Foreskin keratinocyte (primary cell): ENCODE measurements at places on chromosomes 6 and 20. TPM values are rescaled to one million over a fixed set of nuclear protein-coding genes. Genes with fewer than 3 reads are reported as not detected.

The BTN1A1 gene
- not detected in 2 replicates for total RNA-seq

The MYCT1 gene
- total RNA-seq = not detected in 2 replicates

The CRISP2 gene
- total RNA-seq = not detected in 2 replicates

The SLC17A3 gene
- not detected in 2 replicates for total RNA-seq

The RUNX2 gene
- 3.6 and 4.2 TPM in 2 replicates for total RNA-seq

The LINC00237 gene
- not detected in 2 replicates for total RNA-seq

The SLC13A3 gene
- total RNA-seq = 3.1 and 5.1 TPM in 2 replicates

The PEX3 gene
- 30.1 and 35.8 TPM in 2 replicates for total RNA-seq

The TRIM10 gene
- total RNA-seq = not detected in 2 replicates

The IL17A gene
- not detected in 2 replicates for total RNA-seq

The TFAP2C gene
- 16.3 and 16.4 TPM in 2 replicates for total RNA-seq

DNA sequence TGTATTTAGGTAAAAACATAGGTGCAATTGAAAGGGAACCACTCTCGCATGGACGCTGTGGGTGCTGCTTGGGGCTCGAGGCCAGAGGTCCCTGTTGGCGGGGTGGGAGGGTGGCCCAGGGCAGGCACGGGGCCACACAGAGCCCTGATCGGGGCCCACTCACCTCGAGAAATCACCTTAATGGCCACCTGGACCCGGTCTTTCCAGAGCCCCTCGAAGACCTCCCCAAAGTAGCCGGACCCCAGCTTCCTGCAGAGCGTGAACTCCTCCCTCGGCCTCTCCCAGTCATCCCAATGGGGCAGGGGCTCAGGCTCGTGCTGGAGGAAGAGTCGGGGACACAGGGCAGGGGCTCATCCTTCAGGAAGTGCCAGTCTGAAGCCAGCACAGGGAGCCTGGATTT is 3.8 kb downstream of the PTK6 start:
- no peak for DNase-seq

DNA sequence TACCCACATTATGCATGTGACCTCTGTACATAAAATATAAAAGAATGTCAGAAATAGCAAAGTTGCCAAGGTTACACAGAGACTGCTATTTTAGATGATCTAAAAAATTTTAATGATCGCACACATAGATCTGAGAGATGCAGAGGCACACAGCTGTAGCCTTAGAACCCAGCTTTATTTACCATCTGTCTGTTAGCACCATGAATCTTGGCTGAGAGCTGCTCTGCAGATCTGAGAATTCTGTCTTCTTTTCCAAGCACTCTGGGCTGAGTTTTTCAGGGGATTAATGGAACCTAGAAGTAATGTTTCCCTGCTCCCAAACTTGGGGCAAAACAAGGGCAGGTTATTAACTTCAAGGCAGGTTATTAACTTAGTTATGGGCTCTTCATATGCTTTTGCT is 248.7 kb upstream of the JAG1 start:
- DNase-seq = no peak

GRCh38 chr6:31597006-31597405 is 4.2 kb upstream of the NCR3 start:
- no peak for DNase-seq

- no peak for DNase-seq
Measured at GRCh38 chr6:7991536-7991935, 72.7 kb downstream of the BLOC1S5 start.

DNA sequence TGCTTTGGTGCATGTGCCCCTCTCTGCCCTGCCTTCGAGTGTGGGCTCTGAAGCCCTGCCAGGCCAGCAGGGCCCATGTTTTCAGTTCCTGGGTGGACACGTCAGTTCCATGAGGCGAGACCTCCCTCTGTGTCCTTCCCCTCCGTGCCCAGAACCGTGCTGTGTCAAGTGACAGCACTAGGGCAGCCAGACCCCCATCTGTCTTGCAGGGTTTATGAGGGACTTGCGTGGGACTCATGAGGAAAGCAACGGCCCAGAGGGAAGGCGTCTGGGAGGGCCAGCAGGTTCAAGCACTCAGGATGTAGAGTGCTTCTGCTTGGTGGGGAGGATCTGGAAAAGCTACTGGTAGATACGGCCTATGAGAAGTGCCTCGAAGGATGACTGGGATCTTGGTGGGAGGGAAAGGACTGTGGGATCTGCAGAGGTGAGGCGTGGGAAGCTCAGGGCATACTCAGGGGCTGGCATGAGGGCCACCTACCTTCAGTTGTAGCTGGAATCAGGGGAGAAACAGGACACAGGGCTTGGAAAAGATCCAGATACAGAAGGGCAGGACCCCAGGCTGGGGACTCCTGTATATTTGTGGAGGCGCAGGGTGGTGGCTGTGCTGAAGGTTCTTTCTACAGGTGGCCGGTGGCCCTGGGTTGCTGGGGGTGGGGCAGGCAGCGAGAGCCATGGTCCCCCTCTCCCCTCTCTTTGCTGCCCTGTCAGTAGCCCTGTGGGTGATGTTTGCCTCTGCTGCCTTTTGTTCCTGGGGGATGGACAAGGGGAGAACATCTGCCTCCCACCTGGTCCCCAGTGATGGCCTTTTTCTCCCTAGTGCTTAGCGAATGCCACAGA is 5.5 kb downstream of the NPEPL1 start:
- DNase-seq = no peak

GRCh38 chr20:57400821-57401564 is 9.8 kb downstream of the RBM38 start:
- no peak for DNase-seq

- no peak for DNase-seq
Measured at GRCh38 chr6:111087871-111088667, 766 bp downstream of the SLC16A10 start.

DNA sequence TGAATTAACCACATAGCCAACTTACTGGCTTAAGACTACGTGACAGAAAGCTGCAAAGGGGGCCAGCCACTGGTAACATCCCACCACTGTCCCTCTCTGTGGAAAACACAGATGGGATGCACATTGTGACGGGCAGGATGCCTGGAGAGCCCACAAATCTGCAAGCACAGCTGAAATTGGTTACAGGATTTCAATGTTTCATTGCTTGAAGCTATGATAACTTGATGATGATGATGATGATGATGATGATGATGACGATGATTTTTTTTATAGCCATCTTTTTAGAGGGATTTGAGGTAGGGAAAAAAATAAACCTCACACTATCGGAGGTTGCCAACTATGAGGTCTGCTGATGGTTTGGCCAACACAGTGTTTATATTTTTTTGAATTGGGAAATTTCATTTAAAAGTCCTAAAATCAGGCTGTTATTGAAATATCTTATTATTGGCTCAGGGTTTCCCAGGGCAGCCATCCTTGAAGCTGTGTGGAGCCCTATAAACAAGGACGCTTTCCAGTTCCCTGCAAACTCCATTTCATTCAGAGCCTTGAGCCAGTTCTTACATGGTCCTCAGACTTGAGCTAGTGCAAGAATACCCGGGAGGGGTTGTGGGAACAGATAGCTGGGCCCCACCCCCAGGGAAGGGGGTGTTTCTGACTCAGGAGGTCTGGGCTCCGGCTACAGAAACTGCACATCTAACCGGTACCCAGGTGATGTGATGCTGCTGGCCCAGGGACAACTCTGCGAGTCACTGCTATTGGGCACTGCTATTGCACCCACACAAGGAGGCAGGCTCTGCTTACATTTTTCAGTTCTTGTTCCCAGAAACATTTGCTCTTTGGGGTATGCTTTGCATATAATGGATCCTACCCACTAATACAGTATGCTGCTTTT is 27.1 kb downstream of the BCAS1 start:
- no peak for DNase-seq

DNA sequence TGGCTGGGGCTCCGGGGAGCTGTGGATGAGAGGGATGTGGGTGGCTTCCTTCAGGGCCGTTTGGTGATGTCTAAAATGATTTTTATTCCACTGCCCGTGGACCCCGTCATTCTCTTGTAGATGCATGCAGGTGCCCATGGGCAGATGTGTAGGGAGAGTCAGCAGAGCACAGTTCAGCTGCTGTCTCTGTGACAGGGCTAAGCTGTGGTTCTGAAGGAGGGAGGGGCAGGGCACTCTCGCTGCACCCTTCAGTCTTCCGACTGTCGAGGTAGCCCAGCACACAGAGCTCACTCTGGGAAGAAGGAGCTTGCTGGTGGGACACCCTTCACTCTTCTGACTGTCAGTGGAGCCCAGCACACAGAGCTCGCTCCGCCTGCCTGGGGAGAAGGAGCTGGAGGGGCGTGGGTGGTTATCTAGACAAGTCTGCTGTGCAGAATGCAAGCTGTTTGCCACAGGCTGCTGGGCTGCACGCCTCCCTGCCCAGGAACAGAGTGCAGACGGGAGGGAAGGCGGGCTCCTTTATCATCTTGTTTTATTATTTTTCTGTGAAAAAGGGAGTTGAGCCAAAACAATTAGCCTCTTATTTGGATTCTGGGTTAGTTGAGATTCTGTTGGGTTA is 28.4 kb upstream of the ADRM1 start:
- no peak for DNase-seq

DNA sequence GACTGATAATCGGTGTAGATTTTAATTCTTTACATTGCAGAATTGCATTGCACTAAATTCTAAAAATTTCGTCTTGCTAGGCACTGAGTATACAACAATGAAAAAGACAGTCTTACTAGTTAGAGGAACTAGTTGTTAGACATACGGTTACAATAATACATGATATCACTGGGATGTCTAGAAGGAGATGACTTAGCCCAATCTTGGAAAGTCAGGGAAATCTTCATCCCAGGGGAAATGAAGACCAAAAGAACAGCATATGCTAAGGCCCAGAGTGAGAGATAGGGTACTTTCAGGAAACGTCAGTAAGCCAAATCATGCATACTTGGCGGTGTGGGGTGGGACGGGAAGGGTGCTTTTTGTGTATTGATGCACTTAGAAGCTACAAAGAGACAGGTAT is 901 bp downstream of the CEP57L1 start:
- DNase-seq = no peak

DNA sequence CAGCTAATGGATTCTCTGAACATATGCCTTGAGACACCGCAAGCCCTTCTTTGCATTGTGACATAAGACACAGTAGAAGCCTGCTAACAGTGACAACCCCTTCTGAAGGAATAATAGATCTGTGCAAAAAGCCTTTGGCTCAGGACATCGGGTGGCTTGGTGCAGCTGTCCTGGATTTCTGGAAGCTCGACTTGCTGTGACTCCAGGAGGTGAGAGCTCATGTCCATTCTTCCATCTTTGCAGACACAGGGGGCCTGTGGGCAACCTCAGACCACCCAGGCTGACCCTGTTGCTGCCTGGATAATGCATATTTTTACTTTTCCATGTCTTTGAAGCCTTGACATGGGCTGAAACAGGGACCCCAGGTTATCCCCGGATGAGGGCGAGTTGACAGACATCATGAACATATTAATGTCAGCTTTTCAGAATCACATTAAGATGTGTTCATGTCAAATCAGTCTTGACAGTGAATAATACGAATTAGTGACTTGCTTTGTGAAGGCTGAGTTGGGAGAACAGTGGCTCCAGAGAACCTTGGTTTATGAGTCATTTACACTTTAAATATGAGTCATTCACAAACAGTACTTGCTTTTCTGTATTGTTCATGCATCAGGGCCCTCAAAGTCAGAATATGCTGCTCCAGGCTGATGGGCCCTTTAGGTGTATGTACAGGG is 66.8 kb upstream of the IYD start:
- DNase-seq = peak; percentile 82

- DNase-seq = no peak
Measured at GRCh38 chr20:16606468-16607070, 33.3 kb upstream of the KIF16B start.

GRCh38 chr20:62362590-62362940 is 4.5 kb downstream of the LAMA5 start:
- DNase-seq = no peak

- no peak for DNase-seq
Measured at GRCh38 chr20:51703400-51704287, 64.5 kb downstream of the ATP9A start.

- peak; percentile 70 for DNase-seq
Measured at GRCh38 chr6:151652325-151652724, 155.2 kb upstream of the ESR1 start.
